Occipital lobe (tissue), 3 donors: ENCODE measurements at places on chromosomes 2 and 18.

- DNase-seq = no peak
Measured at GRCh38 chr2:215982465-215982875, 30.9 kb downstream of the MREG start.

DNA sequence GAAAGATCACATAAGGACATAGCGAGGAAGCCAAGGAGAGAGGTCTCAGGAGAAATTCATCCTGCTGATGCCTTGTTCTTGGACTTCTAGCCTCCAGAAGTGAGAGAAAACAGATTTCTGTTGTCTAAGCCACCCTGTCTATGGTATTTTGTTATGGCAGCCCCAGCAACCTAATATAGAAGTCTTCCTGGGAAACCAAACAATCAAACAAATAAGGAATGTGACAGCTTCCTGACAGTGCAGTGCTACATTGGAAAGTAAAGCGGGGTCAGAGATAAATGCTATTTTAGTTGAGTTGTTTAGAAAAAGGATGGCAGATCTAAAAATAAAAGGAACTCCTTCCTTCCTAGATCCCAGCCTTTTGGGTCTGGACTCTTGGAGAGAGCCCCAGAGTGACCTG lies 443.2 kb upstream of the GYPC start:
- no peak for DNase-seq

DNA sequence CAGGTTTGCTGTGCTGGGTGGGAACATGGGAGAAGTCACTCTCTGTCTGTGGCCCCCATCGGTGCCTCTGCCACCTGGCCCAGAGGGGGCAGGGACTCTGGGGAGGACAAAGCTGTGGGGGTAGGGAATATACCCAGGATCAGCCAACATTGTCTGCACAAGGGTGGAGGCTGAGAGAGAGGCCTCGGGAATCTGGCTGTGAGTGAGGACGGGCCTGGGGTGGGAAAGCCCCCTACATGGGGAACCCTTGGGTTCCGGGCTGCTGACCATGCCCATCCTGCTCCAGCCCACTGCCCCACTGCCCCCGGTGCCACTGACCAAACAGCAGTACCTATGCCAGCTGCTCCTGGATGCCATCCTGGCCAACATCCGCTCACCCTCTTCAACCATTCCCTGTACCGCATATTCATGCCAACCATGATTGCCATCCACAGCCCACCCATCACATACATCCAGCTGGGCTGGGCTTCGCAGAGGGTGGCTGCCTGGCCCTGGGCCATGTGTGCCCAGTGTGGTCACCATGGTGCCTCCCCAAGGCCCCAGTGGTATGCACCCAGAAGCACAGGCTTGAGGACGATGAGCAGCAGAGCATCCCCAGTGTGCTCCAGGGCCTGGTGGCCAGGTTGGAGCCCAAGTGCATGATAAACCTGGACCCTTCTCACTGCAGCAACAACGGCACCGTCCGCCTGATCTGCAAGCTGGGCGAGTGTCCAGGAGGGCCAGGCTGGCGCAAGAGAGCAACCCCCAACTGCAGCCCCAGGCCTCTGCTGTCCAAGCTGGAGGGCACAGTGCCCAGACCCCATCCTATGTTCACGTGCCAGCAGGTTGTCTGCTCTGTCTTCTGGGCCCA lies 6.9 kb upstream of the POTEF start:
- DNase-seq = no peak

GRCh38 chr2:76089683-76090082 lies 379.0 kb upstream of the GCFC2 start:
- DNase-seq = no peak

- DNase-seq = no peak
Measured at GRCh38 chr2:217331523-217332416, 471.9 kb upstream of the TNP1 start.

GRCh38 chr2:37827911-37828511 lies 97.1 kb upstream of the RMDN2 start:
- DNase-seq = no peak

DNA sequence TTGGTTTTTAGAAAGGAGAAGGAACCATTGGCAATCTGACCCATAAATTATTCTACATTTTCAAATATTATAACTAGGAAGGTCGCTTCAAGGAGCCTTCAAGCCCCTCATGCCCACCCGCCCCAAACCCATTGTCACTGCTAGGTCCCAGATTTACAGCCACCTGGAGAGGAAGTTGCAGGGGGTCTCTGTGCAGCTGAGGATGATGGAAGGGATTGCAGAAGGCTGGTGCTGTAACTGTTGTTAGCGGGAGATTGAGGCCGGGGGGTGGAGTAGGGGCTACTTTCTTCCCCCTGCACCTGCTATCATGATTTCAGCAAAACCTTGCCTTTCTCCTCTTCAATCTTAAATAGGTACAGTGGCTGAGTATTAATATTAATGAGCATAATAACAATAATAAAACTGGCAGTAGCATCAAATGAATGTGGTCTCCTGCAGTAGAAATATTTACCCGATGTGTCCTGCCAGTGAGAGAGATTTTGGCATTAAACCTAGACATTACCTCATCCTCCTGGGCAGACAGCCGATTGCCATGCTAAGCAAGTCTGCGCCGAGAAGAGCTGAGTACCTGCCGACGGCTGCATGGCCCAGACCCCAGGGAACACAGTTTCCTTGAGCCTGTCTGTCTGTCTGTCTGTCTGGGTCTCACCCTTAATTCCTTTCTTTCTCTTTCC lies 225.4 kb downstream of the FAM210A start:
- DNase-seq = peak; percentile 55

- no peak for DNase-seq
Measured at GRCh38 chr2:61275575-61276184, 113.7 kb downstream of the C2orf74 start.

DNA sequence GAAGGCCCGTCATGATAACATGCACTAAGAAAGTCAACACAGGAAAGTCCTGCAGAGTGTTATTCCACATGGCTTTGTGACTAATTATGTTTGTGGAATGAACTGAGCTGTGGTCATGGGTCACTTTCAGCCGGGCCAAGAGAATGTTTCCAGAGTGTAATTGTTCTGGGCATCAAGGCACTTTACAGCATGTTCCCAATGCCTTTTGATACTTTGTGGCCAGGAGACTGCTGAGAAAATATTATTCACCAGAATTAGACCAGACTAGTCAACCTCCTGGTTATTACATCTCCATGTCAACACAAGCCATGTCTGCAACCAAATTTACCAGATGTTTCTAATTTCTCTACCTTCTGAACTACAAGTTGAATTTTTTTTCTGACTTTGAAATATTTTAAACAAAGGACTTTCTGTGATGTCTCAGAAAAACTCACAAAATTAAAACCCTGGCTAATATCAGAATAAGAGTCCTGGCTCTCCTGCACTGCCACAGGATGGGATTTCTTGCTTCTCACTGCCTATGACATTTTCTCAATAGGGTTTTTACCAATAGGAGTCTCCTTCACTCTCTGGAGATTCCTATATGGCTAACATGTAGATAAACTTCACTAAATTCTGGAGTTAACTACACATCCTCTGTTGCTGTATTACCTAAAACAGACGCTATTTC lies 90.6 kb upstream of the WDR75 start:
- DNase-seq = no peak

GRCh38 chr2:104430359-104430740 lies 423.6 kb upstream of the POU3F3 start:
- DNase-seq = peak; percentile 73

- DNase-seq = no peak
Measured at GRCh38 chr2:64685430-64685829, 31.7 kb upstream of the SERTAD2 start.

DNA sequence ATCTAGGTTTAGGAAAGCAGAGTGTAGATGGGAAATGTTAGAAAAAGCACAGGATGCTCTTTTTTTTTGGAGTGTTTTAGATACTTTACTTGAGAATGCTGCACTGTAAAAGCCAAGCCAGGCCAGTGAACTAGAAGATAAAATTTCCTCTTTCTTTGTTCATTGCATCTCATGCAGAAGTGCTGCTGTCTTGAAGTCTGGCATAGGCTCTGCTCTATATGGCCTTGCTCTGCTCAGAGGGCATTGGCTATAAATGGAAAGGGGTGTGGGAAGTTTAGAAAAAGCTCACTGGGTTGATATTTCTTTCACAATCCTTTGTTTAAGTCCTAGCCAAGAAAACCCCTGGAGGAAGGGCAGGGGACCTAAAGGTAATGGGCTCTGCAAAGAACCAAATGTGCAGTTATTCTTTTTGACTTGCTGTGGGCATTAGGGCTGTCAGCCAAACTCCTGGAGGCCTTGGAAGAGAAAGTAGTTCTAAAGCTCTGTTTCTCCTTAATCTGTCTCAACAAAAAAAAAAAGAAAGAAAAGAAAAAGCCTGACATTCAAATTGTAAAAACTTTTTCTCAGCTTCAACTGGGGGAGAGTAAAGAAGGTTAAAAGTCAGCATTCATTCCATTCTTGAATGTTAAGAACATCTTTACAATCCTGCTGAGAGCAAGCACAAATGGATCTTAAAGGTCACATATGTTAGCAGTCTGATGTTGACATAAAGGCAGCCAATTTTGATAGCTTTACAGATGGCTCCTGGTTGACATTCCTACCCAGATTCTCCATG lies 338.3 kb downstream of the GULP1 start:
- DNase-seq = no peak

GRCh38 chr2:129400826-129401225 lies 578.6 kb upstream of the RAB6C start:
- peak; percentile 5 for DNase-seq

- DNase-seq = no peak
Measured at GRCh38 chr2:133167990-133168389, 400.3 kb downstream of the NCKAP5 start.

- no peak for DNase-seq
Measured at GRCh38 chr2:138115666-138116065, 151.4 kb downstream of the HNMT start.

GRCh38 chr2:240640939-240641338 lies 15.7 kb downstream of the GPR35 start:
- DNase-seq = no peak

- DNase-seq = no peak
Measured at GRCh38 chr18:5388896-5389295, 93.4 kb upstream of the ZBTB14 start.

DNA sequence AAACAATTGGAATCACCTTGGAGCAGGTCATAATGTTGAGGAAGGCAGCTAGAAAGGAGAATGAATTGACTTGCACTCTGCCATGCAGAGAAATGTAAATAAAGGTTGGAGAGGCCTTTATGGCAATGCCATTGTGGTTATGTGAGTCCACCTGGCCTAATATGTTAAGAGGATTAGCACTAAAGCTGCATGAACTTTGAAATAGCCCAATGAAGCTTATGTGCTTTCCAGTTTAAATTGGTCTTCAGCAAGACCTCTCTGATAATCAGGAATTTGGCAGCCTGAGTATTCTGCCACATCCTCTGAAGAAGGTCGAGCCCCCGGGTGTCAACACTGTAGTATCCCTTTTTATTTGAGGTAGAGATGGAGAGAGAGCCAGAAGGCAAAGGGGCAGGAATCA lies 464.9 kb downstream of the CDH2 start:
- DNase-seq = no peak

GRCh38 chr2:217117523-217117922 lies 257.7 kb upstream of the TNP1 start:
- DNase-seq = no peak

- DNase-seq = no peak
Measured at GRCh38 chr2:131035112-131035825, 58.0 kb downstream of the FAM168B start.

- DNase-seq = no peak
Measured at GRCh38 chr2:223519471-223519870, 82.7 kb downstream of the SCG2 start.

- no peak for DNase-seq
Measured at GRCh38 chr2:127065940-127066318, 41.0 kb downstream of the BIN1 start.

DNA sequence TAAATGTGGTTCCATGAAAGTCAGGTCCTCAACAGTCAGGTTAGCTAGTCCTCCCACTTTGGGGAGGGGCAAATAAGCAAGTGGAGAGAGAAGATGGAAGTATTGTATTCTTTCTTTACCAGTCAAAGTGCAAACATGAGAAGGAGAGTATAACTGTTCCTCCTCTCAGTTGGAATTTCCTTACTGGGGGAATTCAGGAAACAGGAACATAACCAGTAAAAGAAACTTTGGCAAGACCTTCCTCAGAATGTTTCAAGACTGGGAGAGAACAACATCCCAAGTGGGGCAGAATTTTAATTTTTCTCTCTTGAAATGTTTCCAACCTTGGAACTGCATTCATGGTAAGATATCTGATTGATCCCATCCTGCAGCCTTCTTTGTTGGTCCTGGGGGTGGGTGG lies 552.4 kb upstream of the TNP1 start:
- DNase-seq = no peak

- DNase-seq = no peak
Measured at GRCh38 chr2:165227571-165227970, 11.6 kb upstream of the SCN2A start.

DNA sequence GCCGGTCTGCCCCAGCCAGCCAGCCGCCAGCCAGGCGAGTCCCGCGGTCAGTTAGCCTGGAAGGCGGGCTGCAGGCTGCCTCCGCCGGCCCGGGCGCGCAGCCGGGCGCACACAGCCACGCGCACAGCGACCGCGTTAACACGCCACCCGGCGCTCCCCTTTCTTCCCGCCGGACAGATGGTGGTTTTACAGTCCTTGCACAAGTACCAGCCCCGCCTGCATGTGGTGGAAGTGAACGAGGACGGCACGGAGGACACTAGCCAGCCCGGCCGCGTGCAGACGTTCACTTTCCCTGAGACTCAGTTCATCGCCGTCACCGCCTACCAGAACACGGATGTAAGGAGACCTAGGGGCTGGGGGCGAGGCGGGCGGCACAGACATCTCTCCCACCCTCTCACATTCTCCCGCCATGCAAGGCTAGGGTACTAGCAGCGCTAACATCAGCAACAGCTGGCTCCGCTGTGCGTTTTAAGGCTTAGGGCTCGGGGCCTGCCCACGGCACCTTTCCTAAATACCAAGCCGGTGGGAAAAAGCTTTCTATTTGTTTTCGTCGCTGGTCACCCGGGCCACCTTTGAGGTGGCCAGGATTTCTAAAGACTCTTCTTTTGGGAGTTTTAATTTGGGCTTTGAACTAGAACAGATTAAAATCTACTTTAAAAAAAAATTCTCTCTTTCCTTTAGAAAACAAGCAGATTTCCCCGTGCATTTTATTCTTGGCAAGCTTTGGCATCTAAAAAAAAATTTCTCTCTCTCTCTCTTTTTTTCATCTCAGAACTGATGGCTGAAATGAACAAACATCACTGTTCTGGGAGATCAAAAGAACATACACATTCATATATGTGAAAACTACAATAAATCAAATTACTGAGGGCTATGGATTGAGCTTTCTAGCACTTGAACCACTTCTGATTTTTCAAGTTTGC lies 2.9 kb downstream of the TBR1 start:
- DNase-seq = no peak

DNA sequence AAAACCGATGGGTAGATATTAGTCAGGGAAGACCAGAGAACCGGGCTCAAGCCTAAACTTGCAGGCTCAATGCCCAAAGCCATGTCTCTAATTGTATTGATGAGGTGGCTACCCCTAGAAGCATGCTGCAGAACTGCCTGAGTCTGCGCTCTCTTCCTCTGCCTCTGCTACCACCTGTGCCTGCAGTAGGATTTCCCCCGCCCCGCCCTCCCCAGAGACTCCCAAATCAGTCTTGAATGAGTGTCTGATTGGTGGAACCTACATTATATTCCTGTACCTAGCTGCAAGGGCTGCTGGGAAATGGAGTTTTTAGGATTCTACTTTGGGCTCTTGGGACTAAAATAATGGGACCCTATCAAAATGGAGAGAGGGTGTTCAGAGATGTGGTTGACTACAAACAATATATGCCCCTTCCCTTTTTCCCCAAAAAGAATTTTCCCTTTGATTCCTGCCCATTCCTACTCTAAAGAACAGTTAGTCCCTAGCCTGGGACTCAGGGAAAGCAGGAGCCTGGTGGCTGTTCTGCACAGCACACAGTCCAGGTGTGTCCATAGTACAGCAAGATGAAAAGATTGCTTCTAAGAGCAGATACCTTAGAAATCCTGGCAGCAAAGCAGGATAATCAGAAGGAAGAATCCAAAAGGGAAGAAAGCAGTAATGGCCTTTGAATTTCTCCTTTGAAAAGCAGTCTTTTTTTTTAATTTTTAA lies 12.5 kb downstream of the GRP start:
- DNase-seq = no peak
